Activated naive CD4-positive, alpha-beta T cell treated with anti-CD3 and anti-CD28 coated beads, Interleukin-2, amount 50 U/mL, for 72 hours (primary cell): ENCODE measurements at places on chromosomes 2 and 18.

DNA sequence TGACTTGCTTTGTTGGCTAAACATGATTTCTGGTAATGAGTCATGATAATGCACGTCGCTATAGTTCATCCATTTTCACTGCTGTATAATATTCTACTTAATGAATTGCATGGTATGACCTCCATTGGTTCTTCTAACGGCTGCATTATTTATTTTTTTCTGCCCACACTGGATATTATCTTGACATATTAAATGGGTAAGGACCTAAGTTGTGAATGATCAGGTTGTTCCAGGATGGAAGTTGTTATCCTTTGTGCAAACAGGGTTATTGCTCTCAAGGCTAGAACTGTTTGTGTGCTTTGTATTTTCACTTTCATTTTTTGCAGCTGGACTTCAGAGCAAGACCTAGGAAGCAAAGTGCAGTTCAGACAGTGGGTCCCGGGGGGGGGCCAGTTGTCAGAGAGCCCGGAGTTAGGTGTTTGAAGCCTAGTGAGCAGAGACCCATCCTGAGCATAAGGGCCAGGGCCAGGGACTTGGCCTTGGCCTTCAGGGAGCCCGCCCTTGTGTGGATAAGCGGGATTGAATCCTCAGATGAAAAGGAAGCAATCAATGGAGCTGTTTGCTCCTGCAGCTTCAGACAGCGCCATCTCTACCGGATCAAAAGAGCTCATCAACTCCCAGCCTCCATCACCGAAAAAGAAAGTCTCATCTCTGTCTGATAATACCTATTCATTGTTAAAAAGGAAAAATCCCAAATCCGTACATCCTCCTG lies 48.2 kb downstream of the AGAP1 start:
- DNase-seq, result no peak

GRCh38 chr2:135650721-135651120 lies 90.9 kb upstream of the UBXN4 start:
- no peak for DNase-seq

DNA sequence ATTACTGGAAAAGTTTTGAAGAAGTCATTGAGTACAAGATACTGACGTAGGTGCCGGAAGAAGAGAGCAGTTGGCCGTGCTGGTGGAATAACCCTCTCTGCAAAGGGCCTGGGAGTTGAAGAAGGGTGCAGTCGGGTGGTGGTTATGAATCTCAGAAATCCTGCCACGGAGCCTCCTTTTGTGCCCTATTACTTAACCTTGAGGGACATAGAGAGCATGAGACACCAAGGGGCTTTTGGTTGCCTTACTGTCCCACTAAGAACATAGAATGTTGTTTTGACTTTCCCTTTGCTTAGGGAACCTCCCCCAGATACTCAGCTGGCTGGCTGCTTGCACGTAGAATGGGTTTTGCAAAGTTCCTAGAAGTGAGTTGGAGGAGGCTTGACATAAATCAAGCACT lies 1.3 kb upstream of the CD28 start:
- DNase-seq, result peak; percentile 74

GRCh38 chr2:20543469-20544152 lies 96.7 kb downstream of the RHOB start:
- DNase-seq, result no peak

- DNase-seq, result no peak
These were observed 8.7 kb downstream of the MAL start for GRCh38 chr2:95034221-95034620.

DNA sequence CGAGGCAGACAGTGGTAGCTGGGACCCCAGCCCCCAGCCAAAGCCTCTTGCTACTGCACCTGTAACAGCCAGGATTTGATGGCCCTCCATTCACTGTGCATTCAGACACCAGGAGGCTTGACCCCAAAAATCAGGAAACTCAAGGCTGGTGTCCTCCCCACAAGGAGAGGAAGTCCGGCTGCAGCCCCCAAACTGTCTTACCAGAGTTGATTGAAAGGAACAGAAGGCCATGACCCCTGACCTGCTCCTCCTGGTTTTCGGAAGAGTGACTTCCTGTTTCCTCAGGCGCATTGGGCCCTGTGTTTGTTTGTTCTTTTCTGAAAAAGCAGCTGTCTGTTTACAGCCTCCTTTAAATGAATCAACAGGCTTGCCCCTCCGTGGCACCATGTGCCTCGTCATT lies 111.6 kb downstream of the RNF144A start:
- no peak for DNase-seq

GRCh38 chr2:73939419-73939818 lies 12.7 kb downstream of the DGUOK start:
- no peak for DNase-seq

DNA sequence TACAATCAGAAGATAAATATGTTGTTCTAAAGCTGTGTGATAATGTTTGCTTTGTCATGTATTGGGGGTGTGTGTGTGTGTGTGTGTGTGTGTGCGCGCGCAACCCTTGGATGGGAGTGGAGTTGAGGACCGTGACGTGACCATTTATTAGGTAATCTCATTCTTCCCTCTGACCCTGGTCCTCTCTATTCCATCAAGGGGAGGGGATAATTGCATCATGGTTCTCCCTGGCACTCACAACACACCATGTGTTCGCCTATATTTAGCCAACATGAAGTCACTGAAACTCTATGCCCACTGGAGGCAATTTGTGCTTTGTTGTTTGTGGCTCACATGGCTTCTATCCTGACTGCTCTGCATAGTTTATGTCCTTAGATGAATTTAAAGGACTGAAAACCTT lies 79.8 kb upstream of the LRPPRC start:
- DNase-seq, result no peak

DNA sequence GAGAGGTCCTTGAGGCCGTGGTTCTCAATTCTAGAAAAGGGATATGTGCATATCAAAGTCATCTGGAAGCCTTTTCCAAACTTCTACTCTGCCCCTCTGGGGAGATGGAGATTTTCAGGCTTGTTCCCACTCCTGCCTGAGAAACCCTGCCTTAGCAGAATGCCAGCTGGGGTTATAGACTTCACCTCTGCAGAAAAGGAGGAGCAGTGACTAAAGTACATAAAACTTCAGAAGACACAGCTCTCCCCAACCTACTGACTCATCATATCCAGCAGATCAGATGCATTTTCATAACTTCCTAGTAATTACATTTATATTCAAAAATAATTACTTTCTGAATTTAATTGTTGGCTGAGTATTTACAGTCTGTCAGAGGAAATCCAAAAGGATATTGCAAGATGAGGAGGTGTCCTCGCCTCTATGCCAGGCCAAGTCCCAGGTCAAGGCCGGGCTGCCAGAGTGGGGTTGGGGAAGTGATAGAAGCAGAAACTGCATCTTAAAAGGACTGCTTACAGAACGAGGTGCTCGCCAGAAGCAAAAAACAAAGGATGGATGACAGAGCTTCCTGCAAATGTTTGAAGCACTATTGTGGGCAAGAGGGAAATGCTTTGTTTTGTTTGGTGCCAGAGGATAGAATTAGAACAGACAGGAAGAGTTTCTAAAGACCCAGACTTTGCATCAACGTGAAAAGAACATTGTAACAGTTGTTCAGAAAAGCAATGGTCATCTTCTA lies 75.6 kb upstream of the APCDD1 start:
- DNase-seq, result no peak

- peak; percentile 21 for DNase-seq
These were observed 8.0 kb downstream of the GLI2 start for GRCh38 chr2:120743657-120744056.

GRCh38 chr2:3465844-3466481 lies 53.4 kb downstream of the ADI1 start:
- DNase-seq, result no peak

- no peak for DNase-seq
These were observed 110.9 kb upstream of the DNAJC10 start for GRCh38 chr2:182605166-182605565.

- DNase-seq, result no peak
These were observed 61.2 kb upstream of the IGFBP2 start for GRCh38 chr2:216571909-216572513.

- DNase-seq, result no peak
These were observed 10.6 kb downstream of the TLK1 start for GRCh38 chr2:171149986-171150693.

- no peak for DNase-seq
These were observed 430 bp downstream of the BIN1 start for GRCh38 chr2:127106457-127106990.

DNA sequence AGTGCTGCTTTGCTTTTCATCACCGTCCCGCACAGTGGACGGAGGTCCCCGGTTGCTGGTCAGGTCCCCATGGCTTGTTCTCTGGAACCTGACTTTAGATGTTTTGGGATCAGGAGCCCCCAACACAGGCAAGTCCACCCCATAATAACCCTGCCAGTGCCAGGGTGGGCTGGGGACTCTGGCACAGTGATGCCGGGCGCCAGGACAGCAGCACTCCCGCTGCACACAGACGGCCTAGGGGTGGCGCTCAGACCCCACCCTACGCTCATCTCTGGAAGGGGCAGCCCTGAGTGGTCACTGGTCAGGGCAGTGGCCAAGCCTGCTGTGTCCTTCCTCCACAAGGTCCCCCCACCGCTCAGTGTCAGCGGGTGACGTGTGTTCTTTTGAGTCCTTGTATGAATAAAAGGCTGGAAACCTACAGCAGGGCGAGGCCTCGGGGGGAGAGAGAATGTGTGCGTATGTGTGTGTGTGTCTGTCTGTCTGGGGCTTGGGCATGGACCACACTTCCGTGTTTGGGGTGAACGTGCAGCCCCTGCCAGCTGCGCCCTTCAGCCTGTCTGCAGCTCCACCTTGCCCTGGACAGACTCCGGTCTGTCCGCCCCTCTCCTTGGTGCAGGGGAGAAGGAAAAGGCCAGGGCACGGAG lies 32.3 kb downstream of the GPC1 start:
- peak; percentile 1 for DNase-seq

DNA sequence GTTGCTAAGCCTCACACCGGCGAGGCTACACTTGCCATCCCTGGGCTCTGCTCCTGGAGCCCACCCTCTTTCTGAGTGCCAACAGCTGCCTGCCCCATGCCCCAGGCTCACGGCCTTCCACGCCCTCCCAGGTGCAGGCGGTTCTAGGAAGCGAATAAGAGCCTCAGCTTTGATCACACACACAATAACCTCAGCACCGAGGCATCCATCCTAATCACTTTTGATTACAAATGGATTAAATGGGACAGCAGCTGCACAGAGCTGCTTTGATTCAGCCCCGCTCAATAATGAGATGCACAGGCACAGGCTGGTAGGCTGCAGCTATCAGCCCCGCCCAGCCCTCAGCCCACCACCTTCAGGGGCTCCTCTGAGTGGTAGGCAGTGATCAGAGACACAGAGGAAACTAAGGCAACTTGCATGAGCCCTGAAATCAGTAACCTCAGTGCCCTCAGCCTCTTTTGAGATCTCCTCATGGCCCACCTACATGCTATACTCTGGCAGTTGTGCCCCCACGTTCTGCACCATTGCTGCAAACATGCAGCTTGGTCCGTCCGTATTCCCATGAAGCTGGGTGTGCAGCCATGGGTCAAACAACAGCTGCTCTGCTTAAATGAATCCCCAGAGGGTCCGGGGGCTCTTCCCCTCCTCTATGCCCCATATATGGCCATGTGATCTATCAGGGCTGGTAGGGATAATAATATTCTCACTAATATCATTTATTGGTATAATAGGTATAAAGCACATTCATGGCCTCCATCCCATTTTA lies 171.4 kb downstream of the SETBP1 start:
- DNase-seq, result no peak

DNA sequence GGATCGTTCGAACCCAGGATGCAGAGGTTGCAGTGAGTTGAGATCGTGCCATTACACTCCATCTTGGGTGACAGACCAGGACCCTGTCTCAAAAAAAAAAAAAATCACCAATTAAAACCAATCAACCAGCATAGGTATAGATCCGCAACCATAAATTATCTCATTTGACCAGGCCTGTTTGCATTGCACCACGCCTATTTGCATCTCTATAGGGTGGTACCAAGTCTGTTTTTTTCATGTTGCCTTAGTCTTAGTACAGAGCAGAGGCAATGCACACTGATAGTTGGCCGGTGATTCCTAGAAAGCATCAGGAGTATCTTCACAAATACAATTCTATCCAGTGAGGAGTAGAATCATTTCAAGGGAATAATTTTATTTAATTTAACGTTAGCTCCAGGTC lies 9.3 kb upstream of the NPC1 start:
- DNase-seq, result no peak

GRCh38 chr2:96353032-96353561 lies 17.5 kb downstream of the NCAPH start:
- no peak for DNase-seq

- DNase-seq, result no peak
These were observed 3.5 kb upstream of the FHOD3 start for GRCh38 chr18:36294031-36294430.

- no peak for DNase-seq
These were observed 1552.3 kb upstream of the SLC39A10 start for GRCh38 chr2:194104687-194105086.

DNA sequence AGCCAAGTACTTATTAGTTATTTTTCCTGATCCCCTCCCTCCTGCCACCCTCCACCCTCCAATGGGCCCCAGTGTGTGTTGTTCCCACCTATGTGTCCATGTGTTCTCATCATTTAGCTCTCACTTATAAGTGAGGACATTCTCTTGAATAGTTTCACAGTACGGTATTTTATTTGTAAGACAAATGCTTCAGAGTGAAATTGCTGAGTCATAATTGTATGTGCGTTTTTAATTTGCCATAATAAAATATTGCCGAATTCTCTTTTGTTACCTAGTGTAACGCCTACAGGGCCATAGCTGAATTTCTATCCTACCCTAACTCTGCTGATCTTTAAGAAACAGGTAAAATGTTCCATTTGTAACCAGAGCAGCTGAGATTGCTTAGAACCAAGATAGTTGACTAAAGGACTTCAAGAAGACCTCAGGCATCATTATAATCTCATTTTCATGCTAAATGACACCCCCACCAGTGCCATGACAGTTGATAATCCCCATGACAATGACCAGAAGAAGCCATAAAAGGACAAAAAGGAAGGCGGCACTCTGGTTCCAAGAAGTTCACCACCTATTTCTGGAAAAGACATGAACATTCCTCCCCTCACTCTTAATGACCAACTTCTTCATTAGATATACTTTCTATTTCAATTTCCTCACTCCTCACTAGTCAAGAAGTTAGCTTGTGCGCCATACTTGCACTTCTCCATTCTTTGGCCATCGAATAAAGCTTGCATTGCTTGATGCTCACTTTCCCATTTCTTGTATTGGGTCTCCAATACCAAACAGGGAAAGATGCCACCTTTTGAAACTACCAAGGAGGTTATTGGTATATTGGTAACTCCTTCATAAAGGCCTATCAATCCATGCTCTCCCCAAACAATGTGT lies 18.4 kb downstream of the SCN9A start:
- DNase-seq, result no peak

GRCh38 chr2:142989273-142990204 lies 112.1 kb downstream of the KYNU start:
- DNase-seq, result no peak

DNA sequence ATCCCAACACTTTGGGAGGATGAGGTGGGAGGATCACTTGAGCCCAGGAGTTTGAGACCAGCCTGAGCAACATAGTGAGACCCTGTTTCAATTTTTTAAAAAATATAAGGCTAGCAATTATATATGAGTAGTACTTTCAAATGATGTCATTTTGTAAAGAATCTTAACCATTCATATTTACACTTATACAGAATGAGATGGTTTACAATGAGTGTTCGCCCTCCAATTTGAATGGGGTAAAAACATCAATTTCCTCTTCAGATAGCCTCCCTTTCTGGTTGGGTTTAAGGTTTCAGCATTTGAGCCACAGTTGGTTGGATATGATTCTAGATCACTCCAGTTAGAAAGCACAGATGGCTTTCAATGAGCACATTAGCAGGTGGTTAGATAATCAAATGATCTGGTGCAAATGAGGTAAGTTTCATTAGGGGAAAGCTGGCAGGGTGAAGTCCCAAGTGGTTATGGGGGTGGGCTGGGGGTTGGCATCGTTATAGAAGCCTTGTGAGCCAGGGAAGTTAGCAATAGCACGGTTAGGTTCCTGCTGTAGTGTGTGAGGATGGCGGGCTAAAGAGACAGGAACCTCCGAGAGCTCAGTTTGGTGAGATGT lies 63.9 kb downstream of the TRPM8 start:
- DNase-seq, result no peak
